ENCODE measurements at places on chromosomes 7 and 10. TPM values are rescaled to one million over a fixed set of nuclear protein-coding genes. Genes with fewer than 3 reads are reported as not detected.

DNA sequence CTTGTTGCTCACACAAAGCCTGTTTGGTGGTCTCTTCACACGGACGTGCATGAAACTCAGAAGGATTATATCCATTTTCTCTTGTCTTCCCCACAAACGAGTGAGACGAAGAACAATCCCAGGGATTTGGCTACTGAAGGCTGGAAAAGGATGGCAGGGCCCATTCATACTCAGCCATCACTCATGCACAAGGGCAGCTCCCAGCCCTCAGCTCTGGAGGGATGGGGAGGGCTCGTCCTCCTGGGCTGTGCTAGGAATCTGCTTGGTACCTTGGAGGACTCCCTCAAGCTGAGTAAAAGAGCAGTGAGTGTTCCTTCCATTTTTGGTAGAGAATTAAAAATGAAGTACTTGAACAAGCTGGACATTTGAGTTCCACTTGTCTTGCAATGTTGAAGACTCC, 33.2 kb upstream of the RAB18 start:
- no peak for DNase-seq

DNA sequence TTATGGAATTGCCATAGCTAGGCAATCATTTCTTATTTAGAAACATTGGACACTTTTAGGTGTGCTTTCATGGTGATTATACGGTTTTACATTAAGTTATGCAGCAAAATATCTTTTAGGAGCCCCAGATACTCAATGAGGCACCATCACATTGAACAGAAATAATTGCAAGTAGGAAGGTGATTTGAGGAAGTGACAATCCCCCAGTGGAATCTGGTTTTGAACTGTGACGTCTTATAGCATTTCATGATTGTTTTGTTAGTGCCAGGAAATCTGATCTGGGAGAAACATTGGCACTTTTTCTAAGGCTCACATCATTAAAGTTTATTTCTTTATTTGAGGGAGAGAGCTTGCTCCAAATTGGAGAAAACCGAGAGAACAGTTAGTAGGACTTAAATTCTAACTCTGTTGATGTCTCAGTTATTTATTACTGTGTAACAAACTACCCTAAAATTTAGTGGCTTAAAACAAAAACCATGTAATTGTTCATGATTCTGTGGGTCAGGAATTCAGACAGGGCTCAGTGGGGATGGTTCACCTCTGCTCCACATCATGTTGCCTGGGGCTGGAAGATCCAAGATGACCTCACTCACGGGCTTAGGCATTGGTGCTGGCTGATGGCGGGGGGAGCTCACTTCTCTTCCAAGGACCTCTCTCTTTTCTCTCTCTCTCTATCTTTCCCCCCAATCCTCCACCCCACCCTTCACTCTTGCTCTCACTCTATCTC, 78.2 kb upstream of the STEAP1B start:
- DNase-seq = no peak

DNA sequence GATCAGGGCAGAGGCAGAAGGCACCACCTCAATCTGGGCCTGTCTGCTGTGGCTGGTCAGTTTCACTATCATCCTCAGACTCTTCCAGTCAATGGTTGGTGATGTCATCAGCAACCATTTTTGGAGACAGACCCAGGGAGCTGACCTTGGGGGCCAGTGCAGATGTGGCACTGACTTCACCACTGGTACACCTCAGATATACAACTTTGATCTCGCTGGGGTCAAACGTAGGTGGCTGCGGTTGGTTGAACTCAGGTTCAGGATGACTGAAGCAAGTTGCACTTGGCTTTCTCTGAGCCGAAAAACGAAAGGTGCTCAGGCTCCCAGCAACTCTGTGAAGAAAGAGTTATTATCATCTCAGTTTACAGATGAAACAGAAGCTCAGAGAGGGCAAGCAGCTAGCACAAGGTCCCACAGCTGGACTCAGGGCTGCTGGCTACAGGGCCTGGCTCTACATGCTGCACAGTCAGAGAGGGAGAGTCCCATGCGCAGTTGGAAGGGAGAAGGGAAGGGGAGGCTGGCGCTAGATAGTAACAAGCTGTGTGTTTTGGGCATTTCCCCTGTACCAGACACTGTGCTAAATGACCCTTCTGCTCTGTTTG, 27.2 kb downstream of the ANKRD16 start:
- peak; percentile 71 for DNase-seq

DNA sequence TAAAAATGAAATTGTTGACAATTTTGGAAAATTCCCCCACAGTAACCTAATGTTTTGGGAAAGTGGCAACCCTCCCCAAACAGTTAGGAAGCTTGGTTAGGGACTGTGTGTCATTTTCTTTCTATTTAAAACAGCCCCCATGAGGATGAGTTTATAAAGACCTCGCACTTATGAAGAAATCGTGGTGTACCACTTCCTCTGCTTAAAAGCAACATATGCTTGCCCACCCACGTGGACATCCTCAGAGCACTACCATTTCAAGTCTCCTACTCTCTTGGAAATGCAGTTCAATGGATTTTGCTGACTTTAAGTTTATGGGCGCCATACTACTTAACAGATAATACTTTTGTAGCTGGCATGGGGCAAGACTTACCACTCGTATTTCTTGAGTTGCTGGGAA, 223.8 kb downstream of the DYNC1I1 start:
- DNase-seq = no peak

DNA sequence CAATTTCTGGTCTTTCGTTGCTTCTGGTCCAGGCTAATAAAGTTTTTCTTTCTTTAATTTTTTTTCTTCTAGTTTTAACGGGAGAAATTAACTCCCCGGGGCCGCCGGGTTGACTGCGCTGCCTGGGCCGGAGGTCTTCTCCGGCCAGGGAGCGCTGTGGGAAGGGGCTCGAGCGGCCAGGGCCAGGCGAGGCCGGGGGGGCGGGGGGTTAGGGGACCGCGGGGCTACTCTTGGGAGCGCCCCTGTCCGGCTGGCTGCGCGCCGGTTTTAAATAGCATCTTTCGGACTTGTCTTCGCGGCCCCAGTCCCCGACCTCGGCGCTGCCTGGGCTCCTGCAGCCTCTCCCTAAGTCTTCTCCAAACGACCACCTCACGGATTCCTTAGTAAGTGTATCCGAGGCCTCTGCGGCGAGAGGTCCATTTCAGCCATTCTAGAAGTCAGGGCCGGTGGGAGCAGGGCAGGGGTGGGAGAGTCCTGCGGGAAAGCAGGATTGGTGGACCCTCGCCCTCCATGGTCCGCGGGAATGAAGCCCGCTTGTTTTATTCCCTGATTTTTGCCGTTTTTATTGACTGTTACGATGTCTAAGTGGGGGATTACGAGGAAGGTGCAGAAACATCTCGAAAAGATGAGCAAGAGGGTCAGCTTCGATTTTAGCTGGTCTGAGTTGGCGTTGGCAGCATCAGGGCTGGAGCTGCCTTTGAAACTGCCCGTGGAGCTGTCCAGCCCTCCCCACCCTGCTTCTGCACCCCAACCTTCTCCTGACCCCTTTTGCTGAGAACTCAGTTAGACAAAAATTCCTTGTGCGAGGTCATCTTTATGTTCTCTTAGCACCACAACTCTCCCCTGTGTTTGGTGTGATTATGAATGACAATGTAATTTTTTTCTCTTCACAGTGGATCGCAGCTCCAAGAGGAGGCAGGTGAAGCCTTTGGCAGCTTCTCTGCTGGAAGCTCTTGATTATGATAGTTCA, 555 bp downstream of the PHF14 start:
- peak; percentile 56 for DNase-seq

TMEM178B gene
- total RNA-seq = 0.18 TPM

All from activated CD8-positive, alpha-beta memory T cell treated with anti-CD3 and anti-CD28 coated beads, Interleukin-2, amount 10 ng/mL, durations not matched to agents 7 days and 5 days (primary cell).